WTC11 (cell line): ENCODE measurements at places on chromosomes 1 and 21. TPM values are rescaled to one million over a fixed set of nuclear protein-coding genes. Genes with fewer than 3 reads are reported as not detected.

Gene KCNE2
- total RNA-seq: 0.23 to 0.62 TPM (median 0.44 TPM) in 3 replicates

Gene PLA2G5
- 0.30 TPM in 1 of 3 replicates, not detected in the others for total RNA-seq

Gene CELA2B
- total RNA-seq: 0.55 TPM in 1 of 3 replicates, not detected in the others

Gene CAMK1G
- 0.28 to 0.96 TPM (median 0.50 TPM) in 3 replicates for total RNA-seq

Gene HHAT
- 0.39 to 0.69 TPM (median 0.66 TPM) in 3 replicates for total RNA-seq

Gene FBXO42
- 16.6 to 18.0 TPM (median 17.5 TPM) in 3 replicates for total RNA-seq

Gene HSPA6
- total RNA-seq: 0.16 to 0.22 TPM in 2 of 3 replicates, not detected in the other

Gene FLG
- not detected in 3 replicates for total RNA-seq
